ENCODE measurements at places on chromosomes 3 and 15.

DNA sequence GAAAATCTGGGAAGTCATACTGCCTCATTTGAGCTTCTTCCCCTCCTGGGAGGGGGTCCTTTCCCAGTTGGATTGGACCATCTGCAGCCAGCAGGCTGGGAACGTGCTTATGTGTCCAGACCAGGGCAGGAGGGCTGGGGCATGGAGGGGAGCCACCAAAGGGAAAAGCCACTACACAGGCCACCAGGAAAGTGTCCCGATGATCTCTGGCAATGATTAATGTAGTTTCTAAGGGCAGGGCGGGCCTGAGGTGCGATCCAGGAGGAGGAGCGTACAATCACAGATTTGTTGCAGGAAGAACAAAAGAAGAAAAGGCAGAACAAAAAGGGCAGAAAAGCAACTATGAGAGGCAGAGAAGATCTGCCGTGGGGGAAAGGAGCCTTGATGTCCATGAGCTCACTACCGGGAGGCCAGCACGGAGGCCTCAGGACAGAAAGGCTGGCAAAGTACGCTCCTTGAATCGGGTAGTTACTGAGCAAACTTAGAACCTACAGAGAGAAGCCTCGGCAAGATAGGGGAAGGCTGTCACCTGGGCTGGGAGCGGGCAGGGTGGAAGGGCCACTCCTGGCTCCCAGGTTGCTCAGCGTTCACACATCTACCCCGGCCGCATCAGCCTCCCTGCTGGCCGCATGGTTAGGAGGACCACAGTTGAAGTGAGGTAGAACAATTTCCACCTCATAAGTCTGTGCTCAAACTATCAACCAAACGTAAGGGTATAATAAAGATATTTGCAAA lies 79.5 kb upstream of the PCSK6 start:
- DNase-seq = no peak

DNA sequence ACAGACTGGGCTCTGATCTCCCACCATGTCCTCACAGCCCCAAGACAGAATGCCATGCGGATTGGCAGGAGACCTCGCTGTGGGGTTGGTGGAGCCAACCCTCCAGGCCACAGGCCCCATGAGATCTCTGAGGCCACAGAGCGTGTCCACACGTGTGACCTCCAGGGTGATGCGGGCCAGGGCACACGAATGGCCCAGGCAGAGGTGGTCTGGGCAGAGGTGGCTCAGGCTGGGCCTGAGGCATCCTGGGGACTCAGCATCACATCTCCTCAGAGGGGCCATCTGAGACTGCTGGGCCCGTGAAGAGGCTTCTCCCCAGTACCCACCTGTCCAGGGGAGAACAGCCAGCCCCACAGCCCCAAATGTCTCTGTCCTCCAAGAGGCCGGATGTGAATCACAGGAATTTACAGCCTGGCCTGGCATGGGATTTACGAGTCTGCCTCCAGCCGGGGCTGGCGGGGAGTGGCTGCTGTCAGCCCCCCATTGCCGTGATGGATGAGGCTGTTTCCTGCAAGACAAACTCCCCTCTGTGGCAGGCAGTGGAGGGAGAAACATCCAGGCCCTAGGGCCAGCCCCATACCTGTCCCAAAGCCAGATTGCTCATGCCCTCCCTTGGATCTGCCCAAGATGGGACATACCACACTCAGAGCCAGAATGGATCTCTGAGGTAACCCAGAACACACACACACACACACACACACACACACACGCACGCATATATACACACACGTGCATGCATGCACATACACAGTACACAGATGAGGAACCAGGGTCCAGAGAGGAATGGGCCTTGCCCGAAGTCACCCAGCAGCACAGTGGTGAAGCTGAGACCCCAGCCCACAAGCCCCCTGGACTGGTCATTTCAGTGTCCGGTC lies 208.3 kb downstream of the TBC1D2B start:
- no peak for DNase-seq

- DNase-seq = no peak
These were observed 12.1 kb downstream of the SEMA3F start for GRCh38 chr3:50167069-50167840.

DNA sequence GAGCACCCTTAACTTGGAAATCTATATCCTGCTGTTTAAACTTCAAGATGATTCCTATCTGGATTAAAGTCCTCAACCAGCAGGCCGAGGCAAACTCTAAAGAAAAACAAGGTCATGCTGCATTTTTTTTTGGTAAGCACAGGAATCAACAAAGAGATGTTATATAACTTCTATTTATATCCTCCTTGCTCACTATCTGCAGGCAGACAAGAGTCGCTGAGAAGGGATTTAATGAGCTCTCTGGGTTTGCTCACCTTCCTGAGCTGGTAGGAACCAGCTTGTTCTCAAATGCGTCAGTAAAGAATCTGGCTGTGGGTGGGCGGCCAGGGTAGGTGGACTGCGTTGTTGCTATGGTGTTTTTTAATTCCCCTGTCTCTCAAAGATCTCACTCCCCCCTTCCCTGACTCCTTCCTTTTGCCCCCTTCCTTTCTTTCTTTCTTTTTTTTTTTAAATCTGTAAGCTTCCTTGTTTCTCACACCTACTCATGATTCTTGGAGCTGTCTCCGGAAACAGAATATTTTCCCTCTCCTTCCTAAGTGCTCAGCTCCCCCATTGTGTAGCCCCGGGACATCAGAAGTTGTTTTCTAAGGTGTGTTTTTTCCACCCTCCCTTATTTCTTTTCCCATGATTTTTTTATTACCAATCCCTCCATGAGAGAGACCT lies 228.8 kb upstream of the BHLHE40 start:
- peak; percentile 29 for DNase-seq

DNA sequence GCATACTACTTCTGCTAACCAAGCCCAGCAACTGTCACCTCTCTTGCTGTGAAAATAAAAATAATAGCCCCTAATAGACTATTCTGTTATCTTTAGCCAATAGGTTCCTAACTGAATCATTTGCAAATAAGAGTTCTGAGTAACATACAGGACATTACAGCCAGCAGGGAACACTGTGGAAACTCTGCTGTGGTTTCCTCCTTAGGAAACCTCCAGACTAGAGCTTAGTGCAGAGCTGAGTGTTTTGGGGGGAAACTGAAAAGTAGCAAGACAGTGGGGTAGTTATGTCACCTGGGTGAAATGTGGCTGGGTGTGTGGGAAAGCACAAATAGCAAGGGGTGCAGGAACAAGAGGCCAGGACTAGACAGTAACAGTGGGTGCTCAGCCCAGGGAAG lies 32.4 kb downstream of the DZIP1L start:
- DNase-seq = no peak

DNA sequence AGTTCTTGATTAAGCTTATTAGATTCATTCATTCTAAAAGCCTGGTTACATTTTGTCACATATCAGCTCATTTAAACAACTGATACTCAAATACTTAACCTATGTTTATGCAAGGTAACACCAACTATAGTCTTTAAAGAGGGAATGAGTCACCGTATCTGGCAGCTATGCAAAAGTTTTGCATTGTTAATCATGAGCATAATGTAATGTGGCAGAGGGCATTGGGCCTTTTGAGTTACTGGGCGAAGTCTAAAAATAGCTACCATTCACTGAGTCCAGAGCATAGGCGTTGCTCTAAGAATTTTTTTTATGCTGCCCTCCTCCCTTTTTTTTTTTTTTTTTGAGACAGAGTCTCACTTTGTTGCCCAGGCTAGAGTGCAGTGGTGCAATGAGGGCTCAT lies 277.7 kb upstream of the ZNF717 start:
- no peak for DNase-seq

GRCh38 chr15:85687329-85687728 lies 107.4 kb downstream of the KLHL25 start:
- no peak for DNase-seq

DNA sequence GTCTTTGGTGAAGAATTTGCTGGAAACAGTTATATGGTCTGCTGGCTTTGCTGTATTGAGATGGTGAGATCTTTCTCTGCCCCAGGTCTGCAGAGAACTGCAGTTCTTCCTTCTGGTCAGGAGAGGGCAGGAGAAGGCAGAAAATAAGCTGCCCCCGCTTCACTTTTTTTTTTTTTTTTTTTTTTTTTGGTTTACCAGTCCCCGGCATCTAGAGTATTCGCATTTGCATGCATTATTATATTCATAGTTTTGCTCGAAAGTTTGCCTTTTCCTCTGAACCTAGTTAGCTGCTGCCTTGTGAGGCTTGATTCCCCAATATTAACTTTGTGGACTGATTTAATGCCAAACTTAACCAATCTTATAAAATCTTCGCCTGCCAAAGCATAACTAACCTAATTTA lies 10.6 kb upstream of the PARL start:
- DNase-seq = peak; percentile 68

- DNase-seq = no peak
These were observed 97.4 kb upstream of the CCDC80 start for GRCh38 chr3:112738366-112738765.

DNA sequence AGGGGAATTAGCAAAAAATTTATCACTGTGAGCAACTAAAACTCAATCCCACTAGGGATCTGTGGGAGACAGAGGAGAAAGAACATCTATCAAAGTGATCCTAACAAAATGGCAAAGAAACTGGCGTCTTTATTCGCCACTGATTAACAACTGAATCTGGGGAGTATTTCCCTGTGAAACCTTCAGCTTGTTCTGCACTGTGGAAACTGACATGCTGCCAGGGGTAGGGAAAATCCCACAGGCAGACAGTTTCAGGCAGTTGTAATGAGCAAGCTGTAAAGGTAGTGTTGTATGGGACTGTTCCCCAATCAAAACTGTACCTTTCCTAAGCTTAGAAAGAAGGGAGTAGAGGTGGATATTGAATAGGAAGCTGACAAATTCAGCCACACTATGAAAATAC lies 611.7 kb downstream of the VGLL3 start:
- no peak for DNase-seq

DNA sequence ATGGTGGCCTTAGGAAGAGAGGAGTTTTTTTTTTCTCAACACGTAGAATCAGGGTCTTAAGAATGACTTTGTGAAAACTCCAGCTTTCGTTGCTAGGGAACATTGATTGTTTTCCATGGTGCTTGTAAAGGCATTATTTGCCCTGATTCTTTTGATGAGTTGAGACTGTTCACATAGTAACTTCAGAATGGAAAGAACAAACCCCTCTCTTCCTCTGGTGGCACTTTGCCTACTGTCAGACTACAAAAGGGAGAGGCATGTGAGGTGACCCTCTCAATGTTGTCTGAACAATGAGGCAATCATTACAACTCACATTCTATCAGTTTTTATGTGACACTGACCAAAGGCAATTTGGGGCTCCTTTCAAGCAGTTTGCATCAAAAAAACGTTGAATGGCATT lies 477.8 kb downstream of the FGF12 start:
- no peak for DNase-seq

DNA sequence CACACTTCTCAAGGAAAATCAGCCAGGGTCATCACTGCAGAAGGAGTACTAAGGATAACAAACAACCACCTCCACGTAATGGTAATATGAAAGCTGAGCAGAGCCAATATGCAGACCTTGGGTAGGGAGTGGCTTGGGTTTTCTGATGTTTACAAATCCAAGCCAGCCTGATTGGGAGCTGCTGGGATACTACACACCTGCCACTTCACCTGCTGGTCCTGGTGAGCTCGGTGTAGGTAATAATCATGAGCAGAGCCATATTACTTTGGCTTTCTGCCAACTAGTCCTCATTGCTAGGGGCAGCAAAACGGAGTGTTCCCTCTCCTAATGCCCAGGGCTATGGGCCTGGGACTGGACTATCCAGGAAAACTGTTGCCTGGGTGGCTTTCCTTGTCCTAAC lies 433.5 kb upstream of the PPP2R3A start:
- no peak for DNase-seq

DNA sequence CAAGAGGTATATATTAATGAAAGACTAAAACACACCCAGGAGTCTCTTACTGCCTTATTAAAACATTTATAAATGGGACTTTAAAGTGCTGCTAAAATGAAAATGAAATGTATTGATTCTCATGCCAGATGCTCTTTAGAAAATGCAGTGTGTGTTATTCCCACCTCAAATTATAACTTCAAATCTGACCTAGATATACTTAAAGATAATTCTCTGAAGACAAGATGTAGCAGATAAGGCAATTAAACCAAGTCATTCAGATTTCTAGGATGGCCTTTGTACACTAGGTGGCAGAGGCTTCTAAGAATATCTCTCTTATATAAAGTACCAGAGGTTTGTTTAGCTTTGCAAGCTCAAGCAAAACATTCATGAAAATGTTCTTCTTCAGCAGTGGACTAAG lies 26.9 kb upstream of the GOLGA8B start:
- peak; percentile 9 for DNase-seq

DNA sequence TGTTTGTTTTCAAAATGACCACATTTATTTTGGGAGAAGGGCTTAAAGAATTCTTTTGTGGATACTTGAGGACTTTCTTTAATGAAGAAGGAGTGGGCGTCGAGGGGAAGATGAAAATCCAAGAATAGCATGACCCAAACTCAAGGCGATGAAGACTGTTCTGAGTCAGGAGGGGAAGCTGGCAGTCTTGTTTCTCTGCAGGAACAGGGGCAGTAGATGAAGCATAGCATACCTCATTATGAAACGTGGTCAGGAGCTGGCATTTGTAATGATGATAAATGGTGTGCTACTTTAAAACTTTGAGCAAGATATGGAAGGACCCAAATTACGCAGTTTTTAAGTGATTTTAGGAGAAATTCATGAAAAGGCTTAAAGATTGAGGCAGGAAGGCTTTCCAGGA lies 549.0 kb downstream of the IGSF11 start:
- DNase-seq = no peak

DNA sequence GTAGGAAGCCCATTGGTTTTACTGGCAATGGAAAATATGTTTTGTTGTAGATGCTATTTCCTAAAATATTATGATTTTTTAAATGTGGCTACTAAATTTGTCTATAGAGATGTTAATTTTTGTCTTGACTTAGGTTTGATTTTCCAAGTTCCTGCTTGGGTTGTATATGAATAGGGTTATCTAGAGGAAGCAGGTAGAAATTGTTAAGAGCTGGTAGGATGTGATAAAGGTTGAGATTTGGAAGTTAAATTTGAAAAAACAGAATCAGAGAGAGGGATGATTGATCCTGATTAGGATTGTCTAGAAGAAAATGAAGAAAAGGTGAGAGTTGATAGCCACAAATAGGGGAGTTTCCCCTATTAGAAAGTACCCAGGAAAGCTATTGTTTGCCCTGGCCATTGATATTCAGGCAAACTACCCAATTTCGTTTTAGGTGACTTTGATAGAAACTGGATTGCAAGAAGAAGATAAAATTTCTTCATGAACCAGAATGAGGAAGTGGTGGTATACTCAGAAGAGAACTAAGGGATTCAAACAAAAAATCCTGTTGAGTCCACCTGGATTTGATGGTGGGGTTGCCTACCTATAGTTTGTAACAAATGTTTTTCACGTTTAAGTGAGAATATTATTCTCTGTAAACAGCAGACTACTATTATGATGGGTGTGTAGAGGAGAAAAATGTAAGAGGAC lies 91.2 kb upstream of the PHLDB2 start:
- no peak for DNase-seq

DNA sequence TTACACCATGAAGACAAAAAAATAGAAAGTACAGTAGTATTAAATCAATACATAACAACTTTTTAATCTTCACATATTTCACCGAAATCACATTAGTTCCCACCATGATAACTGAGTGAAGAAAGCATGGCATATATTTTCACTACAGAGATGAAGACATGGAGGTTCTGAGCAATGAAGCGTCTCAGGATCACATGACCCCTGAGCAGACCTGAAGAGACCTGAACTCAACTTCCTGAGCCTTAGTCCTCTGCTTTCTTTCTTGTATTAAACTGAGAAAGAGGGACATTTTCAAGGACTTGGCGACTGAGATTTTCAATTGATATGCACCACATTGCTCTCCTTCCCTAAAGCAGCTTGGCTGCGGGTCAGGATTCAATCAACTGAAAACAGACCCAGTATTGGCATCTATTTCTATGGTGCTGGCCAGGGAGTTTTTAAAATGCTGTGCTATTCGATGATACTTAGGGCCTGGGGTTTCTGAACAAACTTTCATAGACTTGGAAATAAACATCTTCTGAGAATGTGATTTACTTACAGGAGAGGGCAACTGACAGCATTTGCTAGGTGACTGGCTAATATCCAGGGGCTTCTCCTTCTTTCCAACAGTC lies 165.1 kb downstream of the LSAMP start:
- DNase-seq = no peak
